NCI-H69 (cell line): ENCODE measurements at places on chromosomes 2 and 18.

GRCh38 chr2:11578986-11579774 lies 45.3 kb downstream of the GREB1 start:
- DNase-seq: no peak

GRCh38 chr2:16314691-16315457 lies 350.8 kb downstream of the CYRIA start:
- no peak for DNase-seq

- no peak for DNase-seq
Measured at GRCh38 chr2:159910951-159911350, 112.9 kb upstream of the CD302 start.

GRCh38 chr2:151886241-151886640 lies 58.0 kb upstream of the ARL5A start:
- no peak for DNase-seq

DNA sequence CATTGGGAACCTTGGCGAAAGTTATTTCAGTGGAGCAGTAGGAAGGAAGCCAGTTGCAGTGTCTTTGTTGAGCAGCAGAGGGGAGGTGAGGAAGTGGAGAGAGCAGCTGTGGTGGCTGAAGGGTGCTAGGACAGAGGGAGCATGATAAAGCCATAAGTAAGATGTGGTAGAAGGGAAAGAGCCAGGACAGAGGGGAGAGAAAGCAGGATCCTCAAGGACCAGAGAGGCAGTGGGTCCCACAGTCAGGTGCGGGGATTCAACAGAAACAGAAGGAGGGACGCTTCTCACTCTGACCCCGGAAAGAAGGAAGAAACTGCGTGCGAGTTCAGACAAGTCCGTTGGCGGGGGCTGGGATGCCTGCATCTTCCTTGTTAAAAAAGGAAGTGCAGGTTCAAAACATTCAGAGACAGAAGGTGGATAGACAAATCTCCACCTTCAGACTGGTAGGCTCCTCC lies at the start of gene CXCR2:
Gene CXCR2 (plus strand): TSS at position 403 of the 455 bp plus-strand sequence. CDS start 8,774 bp downstream, outside the sequence.
- DNase-seq: no peak

GRCh38 chr2:118535171-118535817 lies 312.2 kb downstream of the EN1 start:
- peak; percentile 4 for DNase-seq

DNA sequence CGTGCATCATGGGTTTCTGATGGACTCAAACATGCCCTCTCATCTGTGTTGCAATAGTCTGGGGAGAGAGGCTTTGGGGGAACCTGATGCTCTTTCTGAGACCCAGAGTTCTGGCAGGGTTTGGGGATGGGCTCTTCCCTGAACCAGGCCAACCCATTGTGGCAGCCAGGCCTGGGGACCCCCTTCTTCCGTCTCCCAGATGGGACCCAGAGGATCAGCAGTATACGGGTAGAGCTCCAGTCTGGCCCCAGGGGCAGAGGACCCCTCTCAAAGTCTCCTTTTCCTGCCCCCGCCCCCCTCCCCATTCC lies 333.7 kb downstream of the DYSF start:
- no peak for DNase-seq

GRCh38 chr18:78406743-78407465 lies 572.7 kb upstream of the SALL3 start:
- DNase-seq: peak; percentile 43

GRCh38 chr2:68225119-68225632 lies 27.2 kb downstream of the PPP3R1 start:
- DNase-seq: peak; percentile 53

GRCh38 chr18:13414102-13414501 lies 195.5 kb downstream of the LDLRAD4 start:
- no peak for DNase-seq

DNA sequence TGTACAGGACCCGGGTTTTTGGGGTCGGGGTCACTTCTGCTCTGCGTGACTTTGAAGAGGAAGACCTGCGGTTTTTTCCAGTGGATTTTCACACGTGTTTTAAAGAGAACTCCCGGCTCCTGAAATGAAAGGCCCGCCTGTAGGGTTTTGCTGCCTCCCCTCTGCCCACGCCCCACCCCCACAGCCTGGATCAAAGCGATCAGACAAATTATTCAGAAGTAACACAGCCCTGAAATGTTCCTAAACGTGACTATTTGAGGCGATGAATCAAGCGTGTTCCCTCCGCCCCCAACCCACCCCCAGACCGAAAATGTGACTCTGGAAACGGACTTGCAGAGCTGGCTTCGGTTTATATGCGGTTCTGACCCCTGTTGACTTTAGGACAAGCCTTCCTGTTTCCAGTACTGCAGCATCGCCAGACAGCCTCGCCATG lies 28.7 kb upstream of the SMIM21 start:
- no peak for DNase-seq

GRCh38 chr18:54203914-54204313 lies 20.6 kb downstream of the MBD2 start:
- no peak for DNase-seq
